Fibroblast of skin of left quadriceps (primary cell): ENCODE measurements at places on chromosomes 4 and X.

GRCh38 chr4:30833206-30833605 is 113.0 kb downstream of the PCDH7 start:
- DNase-seq, result no peak

DNA sequence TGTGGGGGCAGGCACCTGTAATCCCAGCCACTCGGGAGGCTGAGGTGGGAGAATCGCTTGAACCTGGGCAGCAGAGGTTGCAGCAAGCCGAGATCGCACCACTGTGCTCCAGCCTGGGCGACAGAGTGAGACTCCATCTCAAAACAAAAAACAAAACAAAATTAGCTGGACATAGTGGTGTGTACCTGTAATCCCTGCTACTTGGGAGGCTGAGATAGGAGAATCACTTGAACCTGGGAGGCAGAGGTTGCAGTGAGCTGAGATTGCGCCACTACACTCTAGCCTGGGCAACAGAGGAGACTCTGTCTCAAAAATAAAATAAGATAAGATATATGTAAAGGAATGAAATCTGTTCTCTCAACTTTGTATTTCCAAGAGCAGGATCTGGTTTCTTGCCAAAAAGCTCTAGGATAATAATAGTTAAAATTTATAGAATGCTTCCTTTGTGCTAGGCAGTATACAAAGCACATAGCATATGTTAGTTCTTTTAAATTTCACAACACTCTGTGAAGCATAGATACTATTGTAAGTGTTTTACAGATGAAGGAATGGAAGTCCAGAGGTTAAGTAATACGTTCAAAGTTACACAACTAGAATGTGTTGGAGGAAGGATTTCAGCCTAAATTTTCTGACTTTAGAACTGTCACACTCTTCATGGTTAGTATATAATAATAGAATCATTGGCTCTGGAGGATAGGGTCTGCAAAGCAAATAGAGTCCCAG is 10.3 kb downstream of the MRPL1 start:
- no peak for DNase-seq

GRCh38 chr4:14348506-14348905 is 653.8 kb upstream of the CPEB2 start:
- no peak for DNase-seq

GRCh38 chr4:171221181-171221580 is 592.0 kb upstream of the GALNTL6 start:
- no peak for DNase-seq

DNA sequence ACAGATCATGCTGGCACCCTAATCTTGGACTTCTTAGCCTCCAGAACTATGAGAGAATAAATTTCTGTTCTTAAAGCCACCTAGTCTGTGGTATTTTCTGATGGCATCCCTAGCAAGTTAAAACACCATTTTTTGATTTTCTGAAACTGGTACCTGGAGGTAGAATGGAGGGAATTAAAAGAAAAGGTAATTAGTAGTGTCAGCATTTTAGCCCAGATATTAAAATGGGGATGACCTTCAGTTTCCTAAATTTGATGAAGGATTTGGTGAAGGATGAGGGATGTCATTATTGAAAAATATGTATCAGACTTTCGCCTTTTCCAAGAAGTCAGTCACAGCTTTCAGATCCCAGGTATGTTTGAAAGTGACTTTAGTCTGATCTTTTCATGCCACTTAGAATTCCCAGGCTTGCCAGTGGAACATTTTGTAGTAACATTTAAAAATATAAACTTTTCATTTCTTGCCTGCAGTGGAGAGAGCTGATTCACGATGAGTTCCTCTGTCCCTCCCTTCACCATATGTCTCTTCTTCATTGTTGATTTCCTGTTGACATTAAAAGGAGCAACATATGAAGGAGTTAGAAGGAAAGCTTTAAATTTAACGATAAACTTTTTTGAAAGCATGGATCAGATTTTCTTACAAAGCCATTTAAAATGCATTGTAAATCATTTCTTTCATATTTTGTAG is 169.4 kb downstream of the SLIT2 start:
- DNase-seq, result no peak

DNA sequence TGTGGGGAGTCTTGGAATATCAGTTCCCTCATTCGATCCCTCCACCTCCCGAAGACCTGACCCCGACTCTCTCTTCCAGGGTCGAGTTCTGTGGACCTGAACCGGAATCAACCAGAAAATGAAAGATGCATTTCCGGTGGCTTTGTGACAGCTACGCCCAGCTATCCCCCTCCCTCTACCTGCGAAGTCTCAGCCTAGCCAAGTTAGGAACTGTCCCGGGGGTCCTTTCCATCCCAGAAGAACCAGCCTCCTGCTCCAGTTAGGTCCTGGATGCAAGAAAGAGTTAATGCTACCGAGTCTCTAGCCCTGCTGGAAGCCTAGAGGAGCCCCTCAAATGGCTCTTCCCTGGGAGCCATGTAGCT is 13.4 kb upstream of the ETDC start:
- no peak for DNase-seq

- no peak for DNase-seq
Observed at GRCh38 chrX:31889088-31889487, 817.2 kb upstream of the FTHL17 start.
